Stimulated activated CD4-positive, alpha-beta T cell treated with anti-CD3 and anti-CD28 coated beads, TNF-alpha, amount 100 ng/mL, for 4 hours (primary cell): ENCODE measurements at places on chromosomes 1 and 21.

DNA sequence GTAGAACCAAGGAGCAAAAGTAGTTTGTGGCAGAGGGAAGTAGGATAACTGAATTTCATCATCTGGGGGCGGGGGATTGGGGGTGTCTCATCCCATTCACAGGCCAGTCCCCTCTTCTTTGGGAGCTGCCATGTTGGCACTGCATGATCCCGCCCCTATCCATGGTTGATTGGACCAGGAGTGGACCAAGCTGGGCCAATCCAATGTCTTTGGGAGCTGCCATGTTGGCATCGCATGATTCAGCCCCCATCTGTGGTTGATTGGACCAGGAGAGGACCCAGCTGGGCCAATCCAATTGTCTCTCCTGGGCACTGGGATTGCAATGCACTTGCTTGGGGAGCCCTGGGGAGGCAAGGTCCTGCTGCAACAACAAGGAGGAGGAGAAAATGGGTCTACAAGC is 12.3 kb upstream of the ALPL start:
- no peak for DNase-seq

DNA sequence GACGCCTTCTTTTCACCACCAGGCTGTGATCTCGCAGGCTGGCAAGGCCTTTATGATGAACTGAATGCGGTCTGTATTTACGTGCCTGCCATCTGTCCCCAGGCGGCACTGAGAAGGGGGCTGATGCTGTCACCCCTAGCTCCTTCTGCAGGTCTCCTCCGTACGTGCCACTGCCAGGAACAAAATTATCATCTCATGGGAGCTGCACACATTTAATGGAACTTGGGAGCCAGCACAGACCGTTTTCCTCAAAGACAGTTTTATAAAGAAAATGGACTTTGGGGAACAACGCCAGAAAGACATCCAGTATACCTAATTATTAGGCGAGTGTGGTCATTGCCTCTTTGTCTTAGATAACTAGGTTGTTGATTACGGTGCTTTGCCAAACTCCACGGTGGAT is 434.5 kb downstream of the KIF26B start:
- no peak for DNase-seq

DNA sequence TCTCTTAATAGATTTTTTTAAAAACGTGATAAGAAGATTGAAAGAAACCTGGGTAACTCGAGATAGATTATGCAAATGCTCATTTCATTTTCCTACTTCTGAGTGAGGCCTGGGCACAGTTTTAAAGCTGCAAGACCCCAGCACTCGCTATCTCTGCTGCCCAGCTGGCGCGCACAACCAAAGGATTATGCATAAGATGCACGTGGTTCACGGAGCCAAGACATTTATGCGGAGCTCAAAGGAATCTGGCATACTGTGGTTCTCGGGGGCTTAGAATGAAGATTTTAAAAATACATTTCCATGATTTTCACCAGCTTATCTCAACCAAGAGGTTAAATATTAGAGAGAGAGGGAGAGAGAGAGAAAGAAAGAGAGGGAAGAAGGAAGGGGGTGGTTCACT is 210.9 kb downstream of the DSCAM start:
- DNase-seq: no peak

DNA sequence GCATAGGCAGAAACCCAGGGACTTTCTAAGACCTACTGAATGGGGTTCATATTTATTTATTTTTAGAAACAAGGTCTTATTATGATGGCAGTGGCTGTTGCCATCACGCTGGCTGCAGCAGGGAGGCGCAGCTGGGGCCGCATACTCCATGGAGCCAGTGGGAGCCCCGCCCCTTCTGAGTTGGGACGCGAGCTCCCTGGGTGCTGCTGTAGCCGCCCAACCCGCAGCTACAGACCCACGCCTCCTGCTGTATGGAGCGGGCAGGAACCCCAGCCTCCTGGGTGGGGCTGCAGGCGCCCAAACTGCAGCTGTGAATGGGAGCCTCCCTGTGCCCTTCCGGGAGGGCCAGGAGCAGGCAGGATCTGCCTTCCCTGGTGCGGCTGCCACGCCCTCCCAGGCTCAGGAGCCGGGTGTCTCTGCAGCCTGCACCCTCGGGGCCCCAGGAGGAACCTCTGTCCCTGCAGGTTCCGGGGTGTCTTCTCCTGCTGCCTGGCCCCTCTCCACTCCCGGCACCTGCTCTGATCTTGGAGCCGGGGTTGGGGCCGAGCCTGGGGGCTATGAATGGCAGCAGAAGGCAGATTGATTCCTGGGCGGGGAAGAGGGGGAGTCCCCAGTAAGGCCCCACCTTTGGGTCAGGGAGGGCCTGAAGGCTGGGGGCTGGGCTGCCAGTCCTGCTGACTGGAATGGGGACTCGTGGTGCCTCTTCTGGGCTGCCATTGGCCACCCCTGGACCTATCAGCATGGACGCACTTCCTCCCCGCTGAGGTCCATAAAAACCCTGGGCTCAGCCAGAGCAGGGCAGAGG is 66.5 kb upstream of the LRRN2 start:
- no peak for DNase-seq

DNA sequence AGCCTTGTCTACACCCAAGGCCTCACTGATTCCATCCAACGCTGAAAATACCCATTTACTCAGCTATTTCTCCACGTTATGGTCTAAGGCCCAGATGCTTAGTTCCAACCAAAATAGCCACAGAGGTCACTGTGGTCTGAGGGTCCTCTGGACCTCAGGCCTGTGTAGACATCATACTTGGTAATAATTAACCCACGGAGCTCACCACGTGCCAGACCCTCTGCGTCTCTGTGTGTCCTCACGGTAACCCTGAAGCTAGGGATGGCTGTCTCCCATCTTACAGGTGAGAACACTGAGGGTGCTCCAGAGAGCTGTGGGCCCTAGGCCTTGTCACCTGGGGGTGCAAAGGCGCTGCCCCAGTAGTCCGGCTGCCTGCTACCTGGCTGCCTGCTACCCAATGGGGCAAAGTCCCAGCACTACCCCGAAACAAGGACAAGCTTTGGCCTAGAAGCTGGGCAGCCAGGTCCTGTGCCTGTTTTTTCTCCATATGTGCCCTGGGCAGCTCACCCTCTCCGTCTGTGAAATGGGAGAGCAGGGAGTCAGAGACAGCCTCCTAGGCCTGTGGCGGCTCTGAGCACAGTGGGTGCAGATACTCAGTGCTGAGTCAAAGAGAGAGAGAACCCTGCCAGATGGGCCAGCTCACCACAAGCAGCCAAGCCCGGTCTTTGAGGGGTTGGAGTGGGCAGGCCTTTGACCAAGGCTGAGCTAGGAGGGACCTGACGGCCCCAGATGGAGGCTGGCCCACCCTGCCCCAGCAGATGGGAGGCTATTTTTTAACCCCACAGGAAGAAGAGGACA is 17.0 kb upstream of the RUNX3 start:
- no peak for DNase-seq

DNA sequence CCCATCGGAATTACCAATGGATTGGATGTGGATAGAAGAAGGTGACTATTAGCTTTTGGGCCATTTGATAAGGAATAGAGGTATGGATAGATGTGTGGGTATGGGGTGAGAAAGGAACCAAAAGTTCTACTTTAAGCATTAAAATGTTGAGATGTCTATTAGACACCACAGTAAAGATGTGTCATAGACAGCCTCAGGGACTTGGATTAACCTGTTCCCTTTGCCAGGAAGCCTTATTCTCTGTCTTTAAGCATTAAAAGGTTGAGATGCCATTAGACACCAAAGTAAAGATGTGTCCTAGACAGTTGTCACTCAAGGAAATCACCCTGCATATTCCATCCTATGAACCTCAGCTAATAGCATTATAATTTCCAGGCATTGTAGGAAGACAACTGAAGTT is 11.0 kb upstream of the DENND1B start:
- DNase-seq: no peak

GRCh38 chr1:232186931-232187330 is 443.0 kb downstream of the SIPA1L2 start:
- no peak for DNase-seq

GRCh38 chr1:224203243-224204016 is 20.4 kb downstream of the DEGS1 start:
- DNase-seq: no peak

GRCh38 chr1:164240081-164240480 is 318.9 kb upstream of the PBX1 start:
- no peak for DNase-seq

GRCh38 chr1:11802973-11803885 is 2.5 kb downstream of the MTHFR start:
- peak; percentile 31 for DNase-seq

DNA sequence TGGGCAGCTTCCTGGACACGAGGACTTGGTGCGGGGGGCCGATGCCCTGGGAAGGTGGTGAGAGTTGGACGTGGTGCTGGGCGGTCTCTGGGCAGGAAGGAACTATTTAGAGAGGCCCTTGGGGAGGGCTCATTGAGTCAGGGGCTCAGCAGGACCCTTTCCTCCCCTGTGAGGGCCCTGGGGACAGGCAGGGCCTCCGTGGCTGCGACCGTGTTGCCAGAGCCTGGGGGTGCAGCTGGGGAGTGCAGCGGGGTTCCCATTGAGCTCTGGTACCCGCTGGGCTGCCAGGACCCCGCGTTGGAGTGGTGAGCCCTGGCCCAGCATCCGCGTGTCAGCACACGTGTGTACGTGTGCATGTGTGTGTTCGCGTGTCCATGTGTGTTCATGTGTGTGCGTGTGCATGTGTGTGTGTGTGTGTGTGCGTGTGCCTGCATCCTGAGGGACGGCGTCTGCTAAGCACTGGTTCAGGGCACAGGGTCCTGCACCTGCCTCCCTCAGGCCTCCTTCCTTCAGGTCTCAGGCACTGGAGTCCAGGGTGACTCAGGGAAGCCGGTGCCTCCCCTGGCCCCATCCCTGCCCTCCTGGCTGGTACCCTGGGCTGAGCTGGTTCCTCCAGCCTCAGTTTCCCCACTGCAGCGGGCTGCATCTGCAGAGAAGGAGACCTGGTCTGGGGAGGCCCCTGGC is 10.7 kb downstream of the RNF223 start:
- DNase-seq: no peak

GRCh38 chr1:233020426-233020825 is 70.0 kb downstream of the NTPCR start:
- no peak for DNase-seq

GRCh38 chr1:59146056-59146455 is 150.8 kb upstream of the FGGY start:
- DNase-seq: no peak

DNA sequence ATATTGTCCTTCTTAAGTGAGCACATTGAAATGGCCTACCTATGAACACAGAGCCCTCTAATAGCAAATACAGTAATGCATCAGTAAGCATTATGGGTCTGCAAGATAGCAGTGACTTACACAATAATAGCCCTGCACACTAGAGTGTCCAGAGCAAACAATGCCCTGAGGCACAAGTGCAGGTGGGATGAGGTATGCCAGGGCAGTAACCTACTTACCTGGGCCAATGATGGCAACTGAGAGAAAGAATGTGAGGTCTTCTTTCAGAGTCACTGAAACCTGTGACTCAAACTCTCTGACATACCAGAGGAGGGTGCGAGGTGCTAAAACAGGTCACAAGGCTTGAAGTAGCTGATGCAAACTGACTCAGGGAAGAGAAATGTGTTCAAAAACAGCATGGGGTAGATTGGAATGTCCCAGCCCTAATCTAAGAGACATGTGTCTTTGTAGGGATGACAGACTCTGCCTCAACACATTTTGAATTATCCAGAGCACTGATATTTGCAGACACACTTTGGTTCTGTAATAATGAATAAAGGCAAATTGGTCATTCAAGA is 168.5 kb upstream of the RUNX1 start:
- no peak for DNase-seq

DNA sequence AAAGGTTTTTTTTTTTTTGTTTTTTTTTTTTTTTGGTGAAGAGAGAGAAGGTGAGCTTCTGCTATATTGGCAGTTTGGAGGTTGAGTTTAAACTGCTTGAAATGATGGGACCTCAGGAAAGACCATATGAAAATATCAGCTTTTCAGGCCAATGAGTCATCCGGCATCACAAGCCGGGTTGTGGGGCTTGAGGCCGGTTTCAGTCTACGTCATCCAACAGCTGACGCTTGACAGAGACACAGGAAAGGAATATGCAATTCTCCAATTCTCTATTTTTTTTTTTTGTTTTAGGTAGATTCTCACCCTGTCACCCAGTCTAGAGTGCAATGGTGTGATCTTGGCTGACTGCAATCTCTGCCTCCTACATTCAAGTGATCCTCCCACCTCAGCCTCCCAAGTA is 52.4 kb downstream of the KCNJ6 start:
- DNase-seq: no peak

- no peak for DNase-seq
Measured at GRCh38 chr1:91066538-91066937, 44.7 kb upstream of the ZNF644 start.

GRCh38 chr21:37422382-37422781 is 55.8 kb downstream of the DYRK1A start:
- DNase-seq: no peak
